ENCODE measurements at places on chromosomes 12 and 14. TPM values are rescaled to one million over a fixed set of nuclear protein-coding genes. Genes with fewer than 3 reads are reported as not detected.

GRCh38 chr12:131063960-131064359 is 110.3 kb downstream of the ADGRD1 start:
- no peak for DNase-seq

DNA sequence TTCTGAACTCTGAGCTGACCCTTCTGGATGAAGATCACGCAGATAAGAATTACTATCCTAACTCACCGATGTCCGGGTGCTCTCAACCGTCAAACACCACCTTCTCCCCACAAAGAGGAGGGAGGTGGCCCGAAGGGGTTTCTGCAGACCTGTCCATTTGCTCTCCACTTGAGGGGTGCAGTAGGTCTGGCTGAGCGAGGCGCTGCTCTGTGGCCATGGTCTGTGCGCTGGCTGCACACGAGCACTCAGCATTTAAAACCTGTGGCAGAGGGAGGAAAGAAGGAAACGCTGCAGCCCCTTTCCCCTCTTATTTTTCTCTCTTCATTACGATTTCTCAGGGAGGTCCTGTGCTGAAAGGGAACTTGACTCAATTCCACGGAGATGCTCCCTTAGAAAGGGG is 1.5 kb upstream of the HOXC13 start:
- DNase-seq, result no peak

The RHOJ gene
- not detected for total RNA-seq

The BDKRB1 gene
- total RNA-seq, result not detected

The FBLN5 gene
- total RNA-seq, result 7.3 TPM

The TPH2 gene
- not detected for total RNA-seq

- DNase-seq, result peak; percentile 61
Observed at GRCh38 chr12:59164991-59165718, 244.9 kb upstream of the LRIG3 start.

The DAZAP2 gene
- 166 TPM for total RNA-seq

DNA sequence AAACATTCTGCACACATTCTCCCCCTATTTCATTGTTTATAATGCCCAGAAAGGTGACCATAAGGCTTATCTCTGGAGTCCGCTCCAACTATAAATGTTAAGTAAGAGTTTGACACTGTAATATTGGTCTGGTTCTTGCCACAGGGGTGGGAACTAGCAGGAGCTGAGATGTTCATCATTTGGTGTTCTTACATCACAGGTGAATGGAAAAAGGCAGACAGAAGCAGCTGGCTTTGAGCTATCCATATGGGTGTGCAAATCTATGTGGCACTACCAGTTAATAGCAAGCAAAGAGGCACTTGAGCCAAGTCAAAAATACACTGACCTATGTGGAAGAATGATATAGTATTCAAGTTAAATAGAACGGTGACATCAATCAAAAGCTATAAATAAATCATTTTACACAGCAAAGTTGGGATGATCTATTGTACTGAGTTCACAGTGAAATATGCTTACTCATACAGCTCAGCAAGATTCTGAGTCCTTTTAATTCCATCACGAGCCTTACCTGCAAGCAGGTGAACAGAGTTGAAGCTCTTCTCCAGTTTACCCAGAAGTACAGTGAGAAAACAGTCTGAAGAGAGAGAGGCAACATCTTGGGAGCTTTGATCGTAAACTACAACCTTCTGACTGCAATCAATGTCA is 43.2 kb downstream of the DUSP16 start:
- no peak for DNase-seq

DNA sequence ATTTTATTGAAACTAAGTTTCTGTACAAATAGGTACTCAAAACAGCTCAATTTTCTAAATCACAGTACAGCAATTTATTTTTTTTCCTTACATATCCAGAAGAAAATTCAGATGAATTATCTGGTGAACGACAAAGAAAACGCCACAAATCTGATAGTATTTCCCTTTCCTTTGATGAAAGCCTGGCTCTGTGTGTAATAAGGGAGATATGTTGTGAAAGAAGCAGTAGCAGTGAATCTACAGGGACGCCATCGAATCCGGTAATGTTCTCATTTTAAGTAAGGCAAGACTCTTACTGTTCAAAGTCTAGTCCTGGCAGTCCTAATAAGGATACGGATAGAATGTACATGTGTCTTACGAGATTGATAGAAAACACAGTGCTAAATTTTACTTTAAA is 20.7 kb downstream of the MDM2 start:
- no peak for DNase-seq

- no peak for DNase-seq
Observed at GRCh38 chr14:72715850-72716228, 178.1 kb downstream of the DPF3 start.

DNA sequence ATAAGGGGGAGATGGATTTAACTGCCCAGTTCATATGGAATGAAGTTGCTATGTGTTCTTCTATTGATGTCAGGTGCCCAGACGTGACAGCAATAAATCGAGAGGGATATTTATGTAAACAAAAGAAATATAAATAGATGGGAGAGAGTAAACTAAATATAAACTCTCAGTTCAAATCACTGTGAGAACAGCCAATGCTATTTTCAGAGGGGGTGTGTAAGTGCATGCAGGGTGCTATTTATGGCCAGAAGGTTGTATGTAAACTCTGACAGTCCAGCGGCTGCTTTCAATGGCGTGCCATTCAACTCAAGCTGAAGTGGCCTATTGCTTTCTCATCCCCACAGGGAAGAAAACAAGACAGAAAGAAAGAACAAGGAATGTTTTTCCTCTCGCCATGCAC is 127.2 kb downstream of the KCNA5 start:
- DNase-seq, result peak; percentile 60

DNA sequence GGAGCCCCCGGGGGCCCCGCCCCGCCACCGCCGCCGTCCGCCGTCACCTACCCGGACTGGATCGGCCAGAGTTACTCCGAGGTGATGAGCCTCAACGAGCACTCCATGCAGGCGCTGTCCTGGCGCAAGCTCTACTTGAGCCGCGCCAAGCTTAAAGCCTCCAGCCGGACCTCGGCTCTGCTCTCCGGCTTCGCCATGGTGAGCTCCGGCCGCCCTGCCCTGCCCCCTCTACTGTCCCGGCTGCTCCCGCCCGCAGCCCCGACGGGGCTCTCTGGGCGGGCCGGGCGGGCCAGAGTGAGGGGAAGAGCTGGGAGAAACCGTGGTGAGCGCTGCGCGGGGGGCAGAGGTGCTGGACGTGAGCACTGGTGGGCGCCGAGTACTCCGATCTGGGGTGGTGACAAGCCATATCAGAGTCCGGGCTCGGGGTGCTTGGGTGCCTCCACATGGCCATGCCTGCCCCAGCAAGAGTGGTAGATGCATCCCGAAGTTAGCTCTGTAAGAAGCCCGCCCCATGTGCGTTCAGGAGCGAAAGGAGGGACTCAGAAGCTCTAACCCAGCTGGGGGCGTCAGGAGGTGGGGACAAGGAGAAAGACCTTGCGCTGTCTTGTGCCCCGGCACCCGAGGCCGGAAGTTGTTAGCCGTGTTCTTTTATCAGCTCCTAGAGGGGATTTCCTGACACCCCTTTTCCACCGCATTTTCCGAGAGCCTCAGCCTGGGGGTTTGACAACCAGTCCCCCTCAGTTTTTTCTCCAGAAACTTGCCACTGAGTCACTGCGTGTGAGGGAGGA is 717 bp downstream of the ORAI1 start:
- DNase-seq, result peak; percentile 68

DNA sequence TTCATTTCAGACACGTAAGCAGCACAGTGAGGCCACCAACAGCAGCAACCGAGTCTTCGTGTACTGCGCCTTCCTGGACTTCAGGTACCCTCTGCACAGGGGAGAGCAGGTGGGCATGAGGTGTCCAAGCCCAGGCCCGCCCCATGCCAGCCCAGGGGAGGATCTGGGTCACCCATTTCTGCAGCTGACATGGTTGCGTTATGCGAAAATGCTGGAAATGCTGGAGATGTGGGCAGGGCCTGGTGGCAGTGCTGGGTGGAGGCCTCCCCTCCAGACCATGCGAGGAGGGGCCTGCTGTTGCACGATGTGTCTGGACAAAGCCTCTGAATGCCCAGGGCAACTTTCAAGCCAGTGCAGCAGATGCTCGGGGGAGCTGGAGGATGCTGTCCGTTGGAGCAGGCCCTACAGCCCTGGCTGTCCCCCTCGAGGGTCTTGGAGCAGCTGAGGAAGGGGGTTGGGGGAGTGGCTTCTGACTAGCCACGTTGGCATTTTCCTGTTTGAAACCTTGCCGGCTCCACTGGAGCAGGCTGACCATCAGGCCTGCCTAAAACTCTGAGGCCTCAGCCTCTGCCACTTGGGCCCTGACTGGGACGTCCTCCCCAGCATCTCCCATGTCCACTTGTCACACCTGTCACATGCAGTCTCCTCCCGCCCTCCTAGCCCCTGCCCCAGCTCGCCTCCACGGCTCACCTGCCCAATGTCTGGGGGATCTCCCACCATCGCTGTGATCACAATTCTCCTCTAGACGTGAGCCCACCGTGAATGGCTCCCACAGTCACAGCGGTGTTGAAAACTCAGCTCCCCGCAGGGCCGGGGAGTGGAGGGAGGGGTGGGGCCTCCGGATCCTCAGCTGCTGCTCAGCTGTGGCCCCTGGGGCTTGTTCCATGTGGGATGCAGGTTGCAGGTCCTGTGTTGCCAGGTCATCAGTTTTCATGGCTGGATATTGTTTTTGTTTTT is 123.4 kb downstream of the ADGRD1 start:
- DNase-seq, result no peak

The RTN1 gene
- total RNA-seq, result 0.29 TPM

The ARF3 gene
- 47.6 TPM for total RNA-seq

- DNase-seq, result peak; percentile 33
Observed at GRCh38 chr14:25090716-25091454, 40.9 kb upstream of the STXBP6 start.

GRCh38 chr14:29376237-29376636 is 551.4 kb downstream of the PRKD1 start:
- DNase-seq, result no peak

GRCh38 chr14:22394616-22395015 is 194.4 kb downstream of the DAD1 start:
- no peak for DNase-seq

GRCh38 chr12:116547955-116548501 is 11.2 kb upstream of the MAP1LC3B2 start:
- DNase-seq, result peak; percentile 69

The IGFBP6 gene
- total RNA-seq, result 49.8 TPM

DNA sequence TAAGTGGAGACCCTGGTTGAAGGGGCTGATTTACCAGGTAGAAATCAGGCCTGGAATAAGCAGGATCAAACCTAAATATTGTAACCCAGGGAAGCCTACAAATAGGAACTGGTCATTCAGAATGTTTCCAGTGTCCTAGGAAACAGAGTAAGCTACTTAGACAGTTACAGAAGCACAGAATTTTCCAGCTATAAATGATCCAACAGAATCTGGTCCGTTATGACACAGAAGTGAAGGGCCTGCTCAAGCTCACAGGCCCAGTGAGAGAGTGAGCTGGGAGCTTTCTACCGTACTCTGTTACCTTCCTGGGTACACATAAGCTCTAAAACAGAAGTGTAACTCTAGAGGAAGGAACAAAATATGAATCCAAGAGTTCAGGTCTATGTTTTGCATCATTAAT is 119.1 kb downstream of the TTC7B start:
- DNase-seq, result no peak

The PLEKHG7 gene
- 1.5 TPM for total RNA-seq

DNA sequence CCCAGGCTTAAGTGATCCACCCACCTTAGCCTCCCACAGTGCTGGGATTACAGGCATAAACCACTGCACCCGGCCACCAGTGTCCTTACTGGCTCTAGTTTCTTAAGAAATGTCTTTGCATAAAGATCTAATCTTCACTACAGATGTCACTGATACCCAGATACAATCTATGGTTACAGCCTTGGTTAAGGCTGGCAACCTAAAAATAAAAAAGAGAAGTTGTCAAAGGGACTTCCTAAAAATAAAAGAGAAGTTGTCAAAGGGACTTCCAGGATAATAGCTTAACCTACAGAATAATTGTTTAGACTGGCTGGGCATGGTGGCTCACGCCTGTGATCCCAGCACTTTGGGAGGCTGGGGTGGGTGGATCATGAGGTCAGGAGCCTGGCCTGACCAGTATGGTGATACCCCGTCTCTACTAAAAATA is 27.6 kb downstream of the ETFBKMT start:
- DNase-seq, result no peak

All from myocyte (in vitro differentiated cells).